ENCODE measurements at places on chromosomes 13 and 19.

DNA sequence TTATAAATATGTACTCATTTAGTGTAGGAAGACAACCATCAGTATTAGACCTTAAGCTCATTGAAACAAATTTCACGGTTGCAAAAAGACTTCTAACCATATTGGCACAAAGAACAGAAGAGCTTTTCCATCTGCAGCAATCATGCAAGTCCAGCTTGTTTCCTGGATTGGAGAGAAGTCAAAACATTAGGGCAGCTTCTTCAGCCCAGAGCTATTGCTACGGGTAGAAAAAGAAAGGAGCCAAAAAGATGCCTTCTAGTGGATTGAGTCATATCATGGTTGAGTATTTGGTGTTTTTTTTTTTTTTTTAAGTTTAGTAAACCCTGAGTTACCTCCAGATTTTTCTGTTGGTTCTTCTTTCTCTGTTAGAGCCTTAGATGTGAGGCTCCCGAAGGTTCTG is 99.8 kb downstream of the WDFY2 start:
- DNase-seq = no peak

DNA sequence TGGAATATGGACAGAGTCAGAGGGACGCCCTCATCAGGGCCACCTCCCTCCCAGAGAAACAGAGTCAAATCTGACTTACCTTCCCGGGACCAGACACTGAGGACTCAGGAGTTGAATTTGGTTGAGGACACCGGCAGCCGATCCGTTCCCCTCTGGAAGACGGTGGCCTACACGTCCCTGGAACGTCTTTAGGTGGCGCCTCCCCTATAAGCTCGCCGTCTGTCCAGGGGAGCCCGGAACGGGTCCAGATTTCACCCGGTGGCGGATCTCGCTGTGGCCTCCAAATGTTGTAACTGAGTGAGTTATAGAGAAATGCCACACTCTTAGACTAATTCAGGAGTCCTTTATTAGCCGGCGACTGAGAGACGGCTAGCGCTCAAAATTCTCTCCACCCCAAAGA is 9.0 kb downstream of the TNFSF14 start:
- DNase-seq = no peak

DNA sequence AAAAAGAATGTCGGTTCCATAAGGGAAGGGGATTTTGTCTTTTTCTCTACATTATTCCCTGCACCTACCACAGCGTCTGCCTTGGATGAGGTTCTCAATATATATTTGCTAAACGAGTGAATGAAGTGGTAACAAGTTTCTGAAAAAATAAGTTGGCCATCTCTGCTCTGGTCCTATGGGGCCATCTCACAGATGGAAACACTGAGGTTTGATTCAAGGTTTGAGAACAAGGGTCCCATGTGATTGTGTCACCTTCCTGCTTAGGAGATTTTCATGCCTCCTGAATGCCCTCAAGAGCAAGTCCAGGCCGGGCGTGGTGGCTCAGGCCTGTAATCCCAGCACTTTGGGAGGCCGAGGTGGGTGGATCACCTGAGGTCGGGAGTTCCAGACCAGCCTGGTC is 3.2 kb downstream of the MYPOP start:
- DNase-seq = no peak

- DNase-seq = no peak
Observed at GRCh38 chr13:61144834-61145593, 270.6 kb downstream of the PCDH20 start.

GRCh38 chr19:9353011-9353410 is 9.8 kb upstream of the ZNF177 start:
- no peak for DNase-seq

- DNase-seq = no peak
Observed at GRCh38 chr13:113098162-113098732, 7.3 kb upstream of the F7 start.

DNA sequence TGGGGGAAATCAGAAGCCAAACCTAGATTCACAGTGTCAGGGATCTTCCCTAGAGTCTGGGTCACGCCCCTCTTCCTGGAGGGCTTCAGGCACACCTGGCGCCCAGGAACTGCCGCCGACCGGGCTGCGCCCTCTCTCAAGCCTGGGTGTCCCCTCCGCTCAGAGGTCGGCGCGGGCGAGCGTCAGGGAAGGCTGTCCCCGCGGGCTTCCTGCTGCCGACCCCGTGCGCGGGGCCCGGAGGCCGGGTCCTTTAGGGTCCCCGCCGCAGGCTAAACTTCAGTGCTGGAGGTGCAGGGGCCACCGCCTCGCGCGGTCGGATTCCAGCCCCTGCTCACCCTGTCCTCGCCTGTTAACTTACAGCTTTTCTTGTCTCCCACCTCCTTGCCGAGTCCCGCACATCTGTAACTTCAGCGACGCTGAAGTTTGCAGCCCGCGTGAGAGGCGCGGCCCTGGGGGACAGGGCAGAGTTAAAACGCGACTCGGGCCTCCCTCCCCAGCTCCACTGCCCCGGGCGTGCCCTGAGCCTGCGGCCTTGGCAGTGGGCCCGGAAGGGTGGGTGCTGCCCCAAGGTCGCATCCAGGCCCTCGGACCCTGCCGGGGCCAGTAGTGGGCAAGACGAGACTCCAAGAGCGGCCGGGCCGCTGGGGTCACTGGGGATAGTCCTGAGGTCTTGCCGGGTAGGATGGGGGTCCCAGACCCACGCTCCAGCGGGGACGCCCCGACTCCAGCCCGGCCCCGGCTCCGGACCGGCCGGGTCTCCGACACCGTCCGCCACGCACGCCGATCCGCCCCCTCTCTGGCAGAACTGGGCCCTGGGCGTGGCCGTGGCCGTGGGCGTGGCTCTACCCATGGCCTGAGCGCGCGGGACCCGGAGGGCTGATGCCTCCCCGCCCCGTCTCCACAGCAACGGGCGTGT is 95.6 kb upstream of the ZNF98 start:
- DNase-seq = no peak

DNA sequence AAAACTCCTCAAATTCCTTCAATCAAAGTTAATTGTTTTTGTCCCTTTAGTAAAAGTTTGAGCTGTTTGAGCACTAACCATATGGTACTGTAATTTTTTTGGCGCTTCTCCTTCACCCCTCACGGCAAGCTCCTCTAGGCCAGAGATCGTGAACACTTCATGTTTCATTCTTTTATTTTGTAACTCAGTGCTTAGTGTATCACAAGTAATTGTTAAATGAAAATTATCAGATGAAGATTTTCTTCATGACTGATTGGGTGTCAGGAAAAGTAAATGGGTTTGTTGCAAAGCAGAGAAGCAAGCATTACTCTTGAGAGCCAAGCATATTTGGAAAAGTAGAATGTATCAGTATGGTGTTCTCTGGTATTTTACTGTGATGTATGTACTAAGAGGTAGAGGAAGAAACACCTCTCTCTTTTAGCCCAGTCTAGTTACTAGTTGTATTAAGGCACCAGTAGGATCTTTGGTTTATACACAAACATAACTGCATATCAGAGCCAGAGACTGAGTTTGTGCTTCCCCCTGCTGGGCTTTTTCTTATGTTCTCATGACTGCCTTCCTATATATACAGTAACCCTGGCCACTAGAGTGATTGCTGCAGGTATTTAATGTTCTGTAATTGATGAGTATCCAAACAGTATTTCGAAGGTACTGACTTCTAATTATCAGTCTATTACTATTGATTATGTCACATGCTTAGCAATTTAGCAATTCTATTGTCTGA is 202.3 kb upstream of the KLHL1 start:
- DNase-seq = no peak

- no peak for DNase-seq
Observed at GRCh38 chr13:74860789-74861188, 621.2 kb downstream of the TBC1D4 start.

DNA sequence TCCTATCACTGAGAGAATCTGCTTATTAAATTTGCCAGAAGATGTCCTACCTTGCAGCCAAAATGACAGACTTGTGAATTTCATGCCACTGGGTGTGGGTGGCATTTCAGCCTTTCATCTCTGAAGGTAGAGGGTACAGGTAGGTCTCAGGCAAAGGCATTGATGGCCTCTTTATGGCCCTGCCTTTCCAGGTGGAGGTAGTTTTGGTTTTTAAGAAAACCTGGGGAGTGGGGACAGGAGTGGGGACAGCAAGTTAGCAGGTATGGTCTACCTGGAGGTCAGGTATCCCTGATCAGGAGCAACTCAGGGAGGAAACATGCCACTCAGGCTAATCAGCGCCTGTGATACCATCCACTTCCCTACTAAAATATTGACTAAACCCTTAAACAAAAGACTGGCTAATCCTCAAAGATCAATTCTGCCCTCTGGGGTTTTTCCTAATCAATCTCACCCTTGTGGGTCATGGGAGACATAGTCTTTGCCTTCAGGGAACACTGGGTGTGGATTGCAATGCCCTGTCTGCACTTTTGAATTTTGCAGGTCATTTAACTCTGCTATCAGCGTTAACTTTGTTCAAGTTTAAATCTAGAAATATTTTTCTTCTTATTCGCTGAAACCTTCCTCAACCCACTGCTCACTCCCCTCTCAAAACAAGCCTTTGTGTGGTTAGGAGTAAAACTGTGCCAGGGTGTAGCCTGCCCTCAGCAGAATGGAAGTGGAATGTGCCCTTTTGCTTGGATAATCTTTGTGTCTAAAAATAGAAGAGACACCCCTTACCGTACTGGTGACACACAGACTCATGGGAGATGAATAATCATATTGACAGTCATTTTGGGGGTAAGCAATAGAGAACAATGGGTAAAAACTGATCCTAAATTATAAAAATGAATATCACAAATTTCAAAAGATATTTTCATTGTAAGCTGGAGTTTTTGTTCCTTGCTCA is 233.7 kb downstream of the COG6 start:
- no peak for DNase-seq

DNA sequence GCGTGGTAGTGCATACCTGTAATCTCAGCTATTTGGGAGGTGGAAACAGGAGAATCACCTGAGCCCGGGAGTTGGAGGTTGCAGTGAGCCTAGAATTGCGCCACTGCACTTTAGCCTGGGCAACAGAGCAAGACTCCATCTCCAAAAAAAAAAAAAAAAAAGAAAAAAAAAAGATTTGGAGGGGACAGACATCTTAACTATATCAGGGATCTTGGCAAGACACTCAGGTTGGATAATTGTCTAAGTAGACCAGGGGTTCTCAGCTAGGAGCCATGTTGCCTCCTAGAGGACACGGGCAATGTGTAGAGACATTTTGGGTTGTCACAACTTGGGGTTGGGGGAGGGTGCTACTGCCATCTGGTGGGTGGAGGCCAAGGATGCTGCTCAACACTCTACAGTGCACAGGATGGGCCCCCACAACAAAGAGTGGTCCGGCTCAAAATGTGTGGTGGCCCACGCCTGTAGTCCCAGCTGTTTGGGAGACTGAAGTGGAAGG is 1.9 kb upstream of the ZNF580 start:
- peak; percentile 80 for DNase-seq

DNA sequence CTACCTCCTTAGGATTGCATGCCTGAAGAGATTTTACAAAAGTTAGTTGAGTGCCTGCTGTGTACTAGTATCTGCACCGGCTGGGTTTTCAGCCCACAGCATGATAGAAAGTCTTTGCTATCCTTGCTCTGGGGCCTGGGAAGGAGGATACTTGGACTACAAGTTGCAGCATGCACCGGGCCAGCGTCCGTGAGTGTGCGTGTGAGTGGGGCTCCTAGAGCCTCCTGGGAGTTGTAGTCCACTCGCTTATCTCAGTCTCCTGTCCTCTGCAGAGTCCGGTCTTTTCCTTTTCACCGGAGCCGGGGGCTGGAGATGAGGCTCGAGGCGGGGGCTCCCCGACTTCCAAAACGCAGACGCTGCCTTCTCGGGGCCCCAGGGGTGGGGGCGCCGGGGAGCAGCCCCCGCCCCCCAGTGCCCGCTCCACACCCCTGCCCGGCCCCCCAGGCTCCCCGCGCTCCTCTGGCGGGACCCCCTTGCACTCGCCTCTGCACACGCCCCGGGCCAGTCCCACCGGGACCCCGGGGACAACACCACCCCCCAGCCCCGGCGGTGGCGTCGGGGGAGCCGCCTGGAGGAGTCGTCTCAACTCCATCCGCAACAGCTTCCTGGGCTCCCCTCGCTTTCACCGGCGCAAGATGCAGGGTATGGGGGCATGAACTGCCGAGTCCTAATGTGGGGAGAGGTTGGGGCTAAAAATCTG is 20.6 kb downstream of the BRSK1 start:
- peak; percentile 51 for DNase-seq

- DNase-seq = no peak
Observed at GRCh38 chr13:97948041-97948440, 5.4 kb upstream of the IPO5 start.

GRCh38 chr13:46587807-46588418 is 34.9 kb downstream of the LRCH1 start:
- no peak for DNase-seq

DNA sequence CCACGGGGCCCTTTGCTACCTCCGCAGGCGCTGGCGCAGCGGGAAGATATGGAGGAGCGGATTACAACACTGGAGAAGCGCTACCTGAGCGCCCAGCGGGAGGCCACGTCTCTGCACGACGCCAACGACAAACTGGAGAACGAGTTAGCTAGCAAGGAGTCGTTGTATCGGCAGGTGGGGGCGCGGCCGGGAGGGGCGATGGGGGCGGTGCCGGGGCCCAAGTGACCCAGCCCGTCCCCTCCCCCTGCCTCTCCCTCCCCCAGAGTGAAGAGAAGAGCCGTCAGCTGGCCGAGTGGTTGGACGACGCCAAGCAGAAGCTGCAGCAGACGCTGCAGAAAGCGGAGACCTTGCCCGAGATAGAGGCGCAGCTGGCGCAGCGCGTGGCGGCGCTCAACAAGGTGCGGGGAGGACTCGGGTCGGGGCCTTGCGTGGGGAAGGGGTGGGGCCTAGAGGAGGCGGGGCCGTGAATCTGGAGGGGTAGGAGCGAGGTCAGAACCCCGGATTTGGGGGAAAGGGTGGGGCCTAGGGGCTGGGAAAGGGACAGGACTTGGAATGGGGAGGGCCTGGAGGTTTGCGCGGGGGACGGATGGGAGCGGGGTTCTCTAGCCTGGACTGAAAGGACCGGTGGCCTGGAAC is 13.7 kb downstream of the PPFIA3 start:
- no peak for DNase-seq

DNA sequence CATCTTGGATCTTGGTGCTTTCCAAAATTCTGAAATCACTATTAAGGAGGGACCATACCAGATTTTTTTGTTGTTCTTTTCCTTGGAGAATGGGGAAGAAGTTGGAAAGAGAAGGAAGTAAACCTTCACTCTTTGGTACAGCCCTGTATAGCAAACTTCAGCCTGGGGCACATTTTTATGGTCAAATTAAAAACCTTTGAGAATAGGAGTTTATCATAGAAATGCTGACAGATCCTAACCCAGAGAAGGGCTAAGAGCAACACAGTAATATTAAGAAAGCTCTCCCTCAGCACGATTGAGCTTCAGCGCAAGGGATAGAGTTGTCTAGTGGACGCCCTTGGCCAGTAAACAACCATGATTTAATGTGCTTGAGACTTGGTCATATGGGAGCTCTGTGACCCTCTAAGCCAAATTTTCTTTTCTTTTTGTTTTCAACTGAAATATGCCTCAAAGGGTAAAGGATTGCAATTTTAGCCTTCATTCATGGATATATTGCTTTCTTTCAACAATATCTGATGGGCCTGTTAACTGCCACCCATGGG is 294.3 kb upstream of the MAB21L1 start:
- DNase-seq = no peak
